ENCODE measurements at places on chromosomes 6 and 20.

DNA sequence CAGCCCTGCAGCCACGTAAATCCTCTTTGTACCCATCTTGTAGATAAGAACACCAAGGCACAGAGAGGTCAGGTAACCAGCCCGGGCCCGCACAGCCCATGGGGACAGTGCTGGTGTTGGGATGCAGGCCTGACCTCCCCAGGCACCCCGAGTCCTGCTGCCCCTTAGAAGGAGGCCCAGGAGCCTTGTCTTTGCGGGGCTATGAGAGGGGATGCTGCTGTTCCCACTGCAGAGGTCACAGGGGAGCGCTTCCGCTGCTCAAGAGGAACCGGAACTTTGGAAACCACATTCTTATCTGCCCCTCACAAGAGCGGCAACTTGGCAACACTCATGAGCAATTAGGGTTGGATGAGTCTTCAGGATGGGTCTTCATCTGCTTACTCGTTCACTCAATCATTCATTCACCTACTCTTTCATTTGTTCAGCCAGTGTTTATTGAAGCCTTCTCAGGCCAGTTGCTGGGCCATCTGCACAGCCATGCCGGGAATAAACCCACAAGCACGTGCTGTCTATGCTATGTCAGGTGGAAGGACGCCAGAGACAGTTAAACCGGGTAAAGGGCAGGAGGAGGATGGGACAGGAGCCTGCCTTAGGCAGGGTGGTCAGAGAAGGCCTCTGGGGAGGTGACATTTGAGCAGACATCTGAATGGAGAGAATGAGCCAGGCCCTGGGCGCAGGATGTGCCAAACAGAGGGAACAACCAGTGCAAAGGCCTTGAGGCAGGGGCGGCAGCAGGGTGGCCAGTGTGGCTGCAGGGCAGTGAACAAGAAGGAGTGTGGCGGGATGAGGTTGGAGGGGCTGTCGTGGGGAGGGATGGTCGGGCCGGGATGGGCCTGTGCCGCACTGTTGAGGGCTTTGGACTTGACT is 60.8 kb downstream of the RBM38 start:
- DNase-seq, result no peak

DNA sequence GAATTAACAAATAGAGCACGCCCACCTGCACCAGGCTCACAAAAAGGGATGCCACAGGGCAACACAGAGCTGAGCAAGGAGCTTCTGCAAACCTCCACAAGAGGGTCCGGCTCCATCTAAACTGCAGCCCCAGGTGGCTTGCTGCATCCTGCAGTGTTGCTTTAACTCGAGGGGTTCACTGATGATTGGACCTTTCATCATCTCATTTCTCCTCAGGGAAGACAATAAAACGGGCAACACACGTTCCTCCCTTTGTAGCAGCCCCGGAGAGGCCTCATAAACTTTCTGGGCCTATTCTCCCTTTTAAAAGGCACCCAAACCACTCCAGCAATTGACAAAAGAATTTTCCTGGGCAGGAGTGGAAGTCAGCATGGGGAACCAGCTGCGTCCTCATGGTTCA is 161.5 kb upstream of the CDH4 start:
- DNase-seq, result no peak

GRCh38 chr6:37514321-37514771 is 14.7 kb upstream of the CCDC167 start:
- DNase-seq, result no peak

DNA sequence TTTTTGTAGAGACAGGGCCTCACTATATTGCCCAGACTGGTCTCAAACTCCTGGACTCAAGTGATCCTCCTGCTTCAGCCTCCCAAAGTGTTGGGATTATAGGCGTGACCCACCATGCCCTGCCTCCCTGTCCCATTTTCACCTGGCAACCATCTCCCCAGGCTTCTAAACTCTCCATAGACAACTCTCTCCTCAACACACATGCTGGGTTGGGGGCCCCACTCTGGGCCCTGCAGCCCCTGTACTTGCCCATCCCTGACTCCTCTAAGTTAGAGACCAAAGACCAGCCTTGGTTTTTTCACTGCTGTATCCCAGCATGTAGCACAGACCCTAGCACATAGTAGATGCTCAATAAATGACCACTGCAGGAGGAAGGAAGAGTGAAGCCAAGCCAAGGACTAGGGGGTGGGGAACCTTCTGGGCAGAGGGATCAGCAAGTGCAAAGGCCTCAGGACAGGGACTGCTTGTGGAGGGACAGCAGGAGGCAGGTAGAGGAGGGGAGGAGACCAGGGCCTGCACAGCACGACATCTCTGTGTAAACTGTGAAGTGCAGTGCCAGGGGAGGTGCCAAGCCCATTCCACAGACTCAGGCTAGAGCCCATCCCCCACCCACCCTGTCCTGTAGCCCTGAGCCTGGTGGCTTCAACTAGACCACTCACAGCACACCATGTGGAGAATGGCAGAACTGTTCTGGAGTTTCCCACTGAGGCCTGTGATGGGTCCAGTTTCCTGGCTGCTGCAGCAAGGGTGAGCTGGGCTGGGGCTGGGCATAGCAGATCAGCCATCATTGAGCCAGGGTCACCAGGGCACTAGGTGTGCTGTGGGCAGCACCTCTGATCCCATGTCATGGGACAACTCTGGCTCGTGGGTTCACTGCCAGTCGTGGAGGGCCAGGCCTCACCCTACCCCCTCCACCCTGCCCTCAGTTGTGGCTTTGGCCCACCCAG is 3.4 kb upstream of the SRC start:
- no peak for DNase-seq

- no peak for DNase-seq
Observed at GRCh38 chr20:59015812-59016711, 3.2 kb upstream of the TUBB1 start.
